ENCODE measurements at places on chromosomes 4 and X. TPM values are rescaled to one million over a fixed set of nuclear protein-coding genes. Genes with fewer than 3 reads are reported as not detected.

- DNase-seq = no peak
These were observed 48.3 kb downstream of the EMCN start for GRCh38 chr4:100469555-100469954.

Gene ARHGAP10
- 3.7 TPM for total RNA-seq

GRCh38 chr4:128660361-128661215 is 148.9 kb upstream of the JADE1 start:
- no peak for DNase-seq

DNA sequence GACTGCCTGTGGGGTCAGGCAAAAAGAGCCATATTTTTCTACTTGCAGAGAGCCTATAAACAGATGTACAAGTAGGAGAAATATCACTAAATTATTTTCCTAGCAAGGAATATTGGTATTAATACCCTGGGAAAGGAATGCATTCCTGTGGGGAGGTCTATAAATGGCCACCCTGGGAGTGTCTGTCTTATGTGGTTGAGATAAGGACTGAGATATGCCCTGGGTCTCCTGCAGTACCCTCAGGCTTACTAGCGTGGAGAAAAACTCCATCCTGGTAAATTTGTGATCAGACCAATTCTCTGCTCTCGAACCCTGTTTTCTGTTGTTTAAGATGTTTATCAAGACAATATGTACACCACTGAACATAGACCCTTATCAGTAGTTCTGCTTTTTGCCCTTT is 35.4 kb downstream of the C4orf33 start:
- no peak for DNase-seq

DNA sequence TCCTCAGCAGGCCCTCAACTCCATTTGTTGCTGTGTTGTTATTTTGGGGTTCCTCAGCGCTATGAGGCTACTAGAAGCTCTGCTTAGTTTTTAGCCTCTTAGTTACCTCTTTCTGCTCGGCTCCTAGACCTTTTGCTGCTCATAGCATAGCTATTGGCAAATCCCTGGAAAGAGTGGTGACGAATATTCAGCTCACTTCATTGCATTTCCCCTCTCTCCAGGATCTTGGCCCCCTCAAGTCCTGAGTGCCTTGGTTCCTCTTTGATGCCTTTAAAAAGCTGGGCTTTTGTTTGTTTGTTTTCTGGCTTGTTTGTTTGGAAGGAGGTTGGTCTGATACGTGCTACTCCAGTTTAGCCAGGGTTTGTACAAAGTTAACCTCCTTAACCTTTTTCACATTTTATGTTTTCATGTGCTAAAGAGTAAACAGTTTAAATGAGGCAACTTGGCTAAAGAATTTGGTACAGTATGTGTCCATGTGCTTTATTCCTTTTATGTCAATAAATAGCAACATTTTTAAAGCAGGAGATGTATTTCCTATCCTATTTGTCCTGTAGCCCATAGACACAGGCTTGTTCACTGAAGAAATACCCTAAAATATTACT is 31.5 kb downstream of the SMAD1 start:
- no peak for DNase-seq

Gene GRK4
- 1.7 TPM for total RNA-seq

Gene ATXN3L
- total RNA-seq = not detected

DNA sequence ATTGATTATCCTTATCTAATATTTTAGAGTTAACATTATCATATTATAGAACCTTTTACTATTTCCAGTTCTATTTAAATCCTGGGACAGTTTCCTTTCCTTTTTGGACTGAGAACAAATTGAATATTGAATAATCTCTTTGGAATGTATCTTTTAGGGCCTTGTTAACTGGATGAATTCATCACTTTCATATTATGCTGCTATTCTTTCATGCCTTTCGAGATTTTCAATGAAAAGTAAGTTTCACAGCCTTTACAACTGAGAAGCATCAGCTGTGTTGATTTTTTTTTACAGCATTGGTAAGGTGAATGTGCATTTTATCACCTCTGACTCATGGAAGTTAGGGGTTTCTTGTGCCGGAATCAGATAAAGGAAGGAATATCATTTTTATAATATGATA is 39.6 kb downstream of the PDLIM5 start:
- no peak for DNase-seq

GRCh38 chr4:24607334-24607733 is 23.0 kb upstream of the DHX15 start:
- no peak for DNase-seq

GRCh38 chr4:102076622-102077021 is 268.7 kb downstream of the SLC39A8 start:
- DNase-seq = no peak

GRCh38 chr4:98566361-98567008 is 91.9 kb downstream of the TSPAN5 start:
- no peak for DNase-seq

DNA sequence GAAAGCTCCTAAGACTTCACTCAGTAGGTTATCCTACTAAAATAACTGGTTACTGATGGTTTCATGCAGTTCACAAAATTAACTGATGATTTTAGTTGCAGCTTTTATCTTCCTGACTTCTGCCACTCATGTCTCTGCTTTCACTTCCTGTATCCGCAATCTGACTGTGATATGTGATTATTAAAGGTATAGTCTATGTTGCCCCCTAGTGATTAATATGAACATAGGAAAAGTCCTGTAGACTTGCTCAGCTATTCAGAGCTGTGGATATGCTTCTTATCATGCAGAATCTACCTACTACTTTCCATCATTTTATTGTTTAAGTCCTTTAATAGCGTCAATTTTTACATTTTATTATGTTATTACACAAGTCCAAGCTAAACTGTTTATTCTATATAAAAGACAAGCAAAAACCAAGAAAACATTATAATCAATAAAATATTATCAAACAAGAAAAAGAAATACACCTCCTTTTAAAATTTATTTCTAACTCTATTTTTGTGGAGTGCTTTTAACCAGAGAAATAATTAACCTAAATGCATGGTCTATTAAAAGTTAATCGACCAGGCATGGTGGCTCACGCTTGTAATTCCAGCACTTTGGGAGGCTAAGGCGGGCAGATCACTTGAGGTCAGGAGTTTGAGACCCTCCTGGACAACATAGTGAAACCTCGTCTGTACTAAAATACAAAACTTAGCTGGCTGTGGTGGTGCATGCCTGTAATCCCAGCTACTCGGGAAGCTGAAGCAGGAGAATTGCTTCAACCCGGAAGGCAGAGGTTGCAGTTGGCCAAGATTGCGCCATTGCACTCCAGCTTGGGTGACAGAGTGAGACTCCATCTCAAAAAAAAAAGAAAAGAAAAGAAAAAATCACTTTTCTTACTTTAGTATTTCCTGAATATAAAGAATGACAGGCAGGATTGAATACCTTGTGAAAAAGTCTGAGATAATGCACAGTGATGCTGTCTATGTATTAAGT is 40.4 kb upstream of the TLR2 start:
- no peak for DNase-seq

Gene OPRPN
- total RNA-seq = not detected

Gene MND1
- 2.5 TPM for total RNA-seq

DNA sequence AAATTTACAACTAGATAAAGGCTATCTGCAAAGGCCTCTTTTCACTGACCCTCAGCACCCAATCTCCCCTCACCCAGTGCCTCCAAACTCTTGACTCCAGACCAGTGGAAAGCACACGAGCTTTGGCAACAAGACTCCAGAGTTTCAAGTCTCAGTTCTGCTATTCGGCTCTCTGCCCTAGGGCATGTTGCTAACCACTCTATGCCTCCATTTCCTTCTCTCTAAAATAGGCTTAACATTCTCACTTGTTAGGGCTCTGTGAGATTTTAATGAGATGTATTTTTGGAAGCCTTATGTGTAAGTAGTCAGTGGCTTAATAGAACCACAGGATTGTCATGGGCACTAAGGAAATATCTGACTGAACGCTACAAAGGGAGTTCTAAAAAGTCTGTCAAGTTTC is 116.5 kb upstream of the IQCM start:
- DNase-seq = no peak

Gene SSX3
- total RNA-seq = not detected

Gene PNMA6F
- total RNA-seq = not detected

Gene HS3ST1
- total RNA-seq = 2.7 TPM

DNA sequence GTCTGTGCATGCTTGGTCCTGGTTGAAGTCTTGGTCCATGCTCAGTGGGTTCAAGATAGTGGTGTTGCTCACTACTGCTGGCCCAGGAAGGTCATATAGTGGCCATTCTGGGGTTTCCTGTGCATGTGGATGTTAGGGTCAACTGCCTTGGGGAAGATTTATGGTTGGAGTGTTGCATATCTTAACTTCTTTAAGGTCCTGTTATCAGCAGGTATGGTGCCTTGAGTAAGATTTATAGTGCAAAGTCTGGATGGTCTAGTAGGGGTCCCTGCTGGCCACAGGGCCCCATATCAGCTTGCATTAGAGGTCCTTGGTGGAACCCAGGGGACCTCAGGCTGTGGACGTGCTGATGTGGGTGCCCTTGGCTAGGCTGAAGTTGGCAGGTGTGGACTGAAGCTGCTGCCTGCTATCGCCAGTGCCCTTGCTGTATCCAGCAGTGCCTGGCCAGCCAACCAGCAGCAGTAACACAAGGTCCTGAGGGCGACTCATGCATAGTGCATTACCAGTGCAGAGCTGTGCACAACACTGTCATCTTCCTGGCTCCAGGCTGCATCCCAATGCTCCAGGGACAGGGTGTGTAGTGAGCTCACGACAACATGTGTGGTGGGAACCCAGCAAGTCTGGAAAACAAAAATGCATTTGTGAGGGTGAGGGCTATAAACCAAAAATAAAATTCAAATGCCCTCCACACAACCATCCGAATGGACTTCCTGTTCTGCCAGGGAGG is 61.0 kb downstream of the BEX3 start:
- no peak for DNase-seq

DNA sequence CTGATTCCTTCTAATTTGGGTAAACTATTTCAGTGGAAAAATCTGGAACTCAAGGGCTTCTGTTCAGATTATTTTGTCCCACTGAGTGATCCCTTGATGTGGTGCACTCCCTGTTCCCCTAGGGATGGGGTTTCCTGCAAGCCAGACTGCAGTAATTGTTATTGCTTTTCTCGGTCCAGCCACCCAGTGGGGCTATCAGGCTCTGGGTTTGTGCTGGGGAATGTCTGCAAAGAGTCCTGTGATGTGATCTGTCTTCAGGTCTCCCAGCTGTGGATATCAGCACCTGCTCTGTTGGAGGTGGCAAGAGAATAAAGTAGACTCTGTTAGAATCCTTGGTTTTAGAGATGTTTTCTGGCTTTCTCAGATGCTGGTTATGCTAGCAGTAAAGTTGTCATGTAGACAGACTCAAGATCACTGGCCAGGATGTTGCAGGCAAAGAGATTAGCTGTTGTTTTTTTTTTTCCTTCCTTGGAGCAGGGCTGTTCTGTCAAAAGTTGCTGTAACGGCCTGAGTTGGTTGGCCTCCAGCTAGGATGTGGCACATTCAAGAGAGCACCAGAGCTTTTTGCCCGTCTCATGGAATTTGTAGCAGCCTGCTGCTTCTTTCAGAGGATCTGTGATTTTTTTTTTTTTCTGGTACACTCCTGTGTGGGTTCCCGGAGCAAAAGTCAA is 1314.0 kb downstream of the PCDH19 start:
- DNase-seq = no peak

DNA sequence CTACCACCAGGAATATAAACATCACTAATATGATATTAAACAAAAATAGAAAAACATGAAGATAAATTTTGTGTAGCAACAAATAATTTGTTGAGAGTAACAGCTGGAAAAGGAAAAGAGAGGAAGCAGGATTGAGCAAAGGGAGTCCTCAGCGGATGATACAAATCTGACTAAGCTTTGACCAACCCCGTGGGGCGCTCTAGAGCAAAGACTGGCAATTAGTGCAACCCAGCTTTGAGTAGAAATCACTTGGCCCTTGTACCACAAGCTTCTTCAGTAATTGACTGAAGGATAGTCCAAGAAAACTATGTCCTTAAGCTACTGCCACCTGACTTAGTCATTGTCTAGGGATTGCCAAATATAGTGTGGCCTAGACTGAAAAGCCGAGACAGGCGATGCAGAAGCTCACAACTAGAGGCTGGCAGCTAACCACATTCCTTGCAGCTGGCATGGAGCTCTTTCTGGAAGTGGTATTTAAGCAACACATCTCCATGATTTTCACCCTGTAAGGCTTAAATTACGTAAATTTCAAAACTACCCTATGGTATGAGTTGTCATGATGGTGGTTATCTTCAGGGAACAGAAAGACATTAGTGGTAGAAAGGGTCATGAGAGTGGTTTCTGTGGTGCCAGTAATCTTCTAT is 396.0 kb downstream of the PDGFC start:
- DNase-seq = no peak

Gene NCAPG
- total RNA-seq = 2.8 TPM

Gene XKRX
- total RNA-seq = 2.3 TPM

DNA sequence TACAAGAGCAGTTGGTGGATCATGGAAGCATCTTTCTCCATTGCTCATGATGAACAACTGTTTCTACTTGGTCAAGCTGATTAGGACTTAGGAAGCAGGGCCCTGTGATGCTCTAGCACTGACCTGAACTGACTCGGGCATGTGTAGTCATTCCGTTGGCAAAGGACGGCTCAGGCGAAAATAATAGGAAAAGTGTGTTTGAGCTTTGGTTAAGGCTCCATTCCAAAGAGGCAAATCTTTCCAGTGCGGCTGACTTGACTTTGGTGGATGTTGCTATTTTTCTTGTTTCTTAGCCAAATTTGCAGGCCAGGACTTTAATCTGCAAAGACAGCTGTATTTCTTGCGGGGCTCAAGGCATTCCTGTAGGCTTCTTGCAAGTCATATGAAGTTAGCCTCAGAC is 39.5 kb downstream of the ZNF518B start:
- no peak for DNase-seq

Gene GPRASP2
- total RNA-seq = 1.5 TPM

GRCh38 chrX:40582811-40583210 is 2.0 kb downstream of the ATP6AP2 start:
- no peak for DNase-seq

DNA sequence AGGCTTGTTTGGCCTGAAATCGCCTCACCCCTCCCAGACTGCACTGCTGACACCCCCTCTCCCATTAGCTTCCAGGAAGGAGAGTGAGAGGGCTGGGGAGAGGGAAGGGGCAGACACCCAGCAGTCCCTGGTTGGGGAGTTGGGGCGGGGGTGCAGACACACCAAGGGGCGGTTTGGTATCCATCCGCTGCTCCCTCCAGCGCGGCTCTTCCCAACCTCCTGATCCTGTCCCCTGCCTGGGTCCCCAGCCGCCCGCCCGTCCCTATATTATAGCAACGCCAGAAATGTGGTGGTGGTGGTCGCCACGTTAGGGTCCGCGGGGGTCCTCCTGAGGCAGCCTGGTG is 24.9 kb downstream of the GPRASP3 start:
- DNase-seq = no peak

Gene MAGED4B
- total RNA-seq = 1.9 TPM

GRCh38 chr4:87498446-87498900 is 30.7 kb downstream of the SPARCL1 start:
- no peak for DNase-seq

- no peak for DNase-seq
These were observed 29.9 kb upstream of the PGRMC1 start for GRCh38 chrX:119206203-119206602.

Gene SHISA3
- 1.9 TPM for total RNA-seq

DNA sequence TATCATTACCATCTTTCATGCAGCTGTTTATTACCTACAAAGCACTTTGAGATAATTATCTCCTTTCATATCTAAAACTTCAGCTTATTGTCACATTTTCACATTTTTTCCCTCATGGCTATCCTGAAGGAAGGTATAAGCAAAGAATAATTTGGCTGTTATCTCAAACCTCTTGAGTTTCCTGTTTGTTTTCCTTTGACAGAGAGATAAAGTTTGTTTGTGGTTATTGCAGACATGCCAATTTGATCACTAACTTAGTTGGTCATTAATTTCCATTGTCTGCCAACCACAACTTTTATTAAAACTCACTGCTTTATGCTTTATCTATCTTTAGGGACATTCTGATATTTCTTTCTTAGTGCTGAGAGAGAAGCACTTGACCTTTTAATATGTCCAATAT is 89.8 kb upstream of the SPANXB1 start:
- no peak for DNase-seq

Measured in left colon (tissue), 2 donors.